ENCODE measurements at places on chromosomes 2 and 18. TPM values are rescaled to one million over a fixed set of nuclear protein-coding genes. Genes with fewer than 3 reads are reported as not detected.

DNA sequence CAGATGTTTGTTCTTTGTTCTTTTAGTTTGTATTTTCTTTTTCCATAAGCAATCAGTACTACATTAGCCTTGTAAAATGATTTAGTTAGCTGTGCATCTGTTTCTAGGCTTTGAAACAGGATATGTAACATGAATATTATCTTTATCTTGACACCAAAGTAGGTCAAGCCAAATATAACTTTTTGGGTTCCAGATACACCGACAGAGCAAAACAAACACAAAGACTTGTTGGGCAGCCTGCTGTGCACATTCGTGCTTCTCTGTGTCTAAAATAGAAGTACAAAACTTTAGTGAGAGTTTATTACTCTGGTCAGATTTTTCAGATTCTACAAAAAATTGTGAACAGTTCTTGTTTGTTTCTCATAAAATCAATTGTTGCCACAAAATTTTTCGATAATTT is 1059.3 kb upstream of the GYPC start:
- no peak for DNase-seq

DNA sequence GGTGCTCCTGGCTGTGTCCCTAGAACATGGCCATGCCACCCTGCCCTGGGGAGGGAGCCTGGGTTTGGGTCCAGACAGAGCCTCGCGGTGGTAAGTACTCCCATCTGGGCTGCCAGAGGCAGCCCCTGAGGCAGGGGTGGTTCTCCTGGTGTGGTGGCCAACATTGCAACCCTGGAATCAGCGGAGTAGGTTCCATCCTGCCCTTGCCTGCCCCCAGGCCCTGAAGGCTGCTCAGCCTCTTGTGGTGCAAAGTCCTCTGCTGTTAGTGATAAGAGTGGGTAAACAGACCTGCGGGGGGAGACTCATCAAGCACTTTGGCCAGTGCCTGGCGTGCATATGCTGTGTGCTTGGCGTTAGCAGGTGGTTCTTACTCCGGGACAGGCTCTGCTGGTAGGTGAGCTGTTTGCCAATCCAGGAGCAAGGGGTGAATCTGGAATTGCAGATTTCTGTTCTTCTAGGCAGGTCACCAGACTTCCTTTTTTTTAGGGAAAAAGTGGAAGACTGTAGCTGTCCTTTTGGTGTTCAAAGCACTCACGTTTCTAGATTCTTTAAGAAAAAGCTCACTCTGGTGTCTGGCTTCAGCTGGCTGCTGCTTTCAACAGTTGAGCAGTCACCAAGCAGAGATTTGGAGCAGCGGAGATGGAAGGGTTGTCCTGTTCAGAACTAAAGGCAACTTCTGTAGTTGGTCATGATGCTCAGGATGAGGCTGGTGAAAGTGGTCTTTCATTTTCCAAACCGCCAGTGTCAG is 3.2 kb downstream of the CNNM3 start:
- peak; percentile 89 for DNase-seq

The THSD7B gene
- 0.29 TPM for total RNA-seq

DNA sequence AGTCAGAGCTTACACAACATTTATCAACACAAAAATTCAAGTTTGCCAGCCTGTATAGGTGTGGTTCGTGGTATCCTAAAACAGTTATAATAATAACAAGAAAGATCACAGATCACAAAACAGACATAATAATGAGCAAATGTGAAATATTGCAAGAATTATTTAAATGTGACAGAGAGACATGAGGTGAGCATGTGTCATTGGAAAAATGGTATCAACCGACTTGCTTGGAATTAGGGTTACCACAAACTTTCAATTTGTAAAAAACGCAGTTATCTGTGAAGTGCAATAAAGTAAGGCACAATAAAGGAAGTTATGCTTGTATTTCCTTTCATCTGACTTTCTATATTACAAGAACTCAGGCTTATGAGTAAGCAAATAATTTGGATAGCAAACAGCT is 116.8 kb downstream of the IKZF2 start:
- no peak for DNase-seq

- DNase-seq = peak; percentile 80
Measured at GRCh38 chr2:172438741-172439508, 11.5 kb downstream of the ITGA6 start.

- no peak for DNase-seq
Measured at GRCh38 chr2:15603948-15604347, 12.3 kb downstream of the DDX1 start.

DNA sequence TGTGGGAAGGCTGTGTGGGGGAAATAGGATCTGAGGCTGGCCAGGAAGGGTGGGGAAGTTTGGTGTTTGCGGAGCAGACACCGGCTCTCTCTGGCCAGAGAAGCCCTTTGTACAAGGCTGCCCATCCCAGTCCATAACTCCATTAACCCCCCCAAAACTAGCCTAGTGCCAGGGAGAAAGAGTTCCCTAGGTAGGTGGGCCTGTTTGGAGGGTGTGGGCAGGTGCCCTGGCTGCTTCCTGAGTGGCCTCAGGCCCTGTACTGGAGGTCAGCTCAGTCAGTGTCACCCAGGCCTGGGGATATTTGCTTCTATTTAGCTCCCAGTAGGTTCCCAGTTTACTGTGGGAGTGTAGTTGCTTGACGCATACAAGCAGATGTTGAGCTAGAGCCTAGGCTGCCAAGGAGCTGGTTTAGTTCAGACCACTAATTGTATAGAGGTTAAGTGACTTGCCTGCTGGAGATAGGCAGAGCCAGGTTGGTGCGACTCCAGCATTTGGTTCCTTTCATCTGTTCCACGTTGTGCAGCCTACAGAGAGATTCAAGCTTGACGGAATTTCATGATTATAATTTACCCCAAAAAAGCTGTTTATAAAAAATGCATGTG is 2.9 kb upstream of the GREB1 start:
- DNase-seq = no peak

The LIMS4 gene
- total RNA-seq = 1.2 TPM

The PSD4 gene
- total RNA-seq = 50.6 TPM

DNA sequence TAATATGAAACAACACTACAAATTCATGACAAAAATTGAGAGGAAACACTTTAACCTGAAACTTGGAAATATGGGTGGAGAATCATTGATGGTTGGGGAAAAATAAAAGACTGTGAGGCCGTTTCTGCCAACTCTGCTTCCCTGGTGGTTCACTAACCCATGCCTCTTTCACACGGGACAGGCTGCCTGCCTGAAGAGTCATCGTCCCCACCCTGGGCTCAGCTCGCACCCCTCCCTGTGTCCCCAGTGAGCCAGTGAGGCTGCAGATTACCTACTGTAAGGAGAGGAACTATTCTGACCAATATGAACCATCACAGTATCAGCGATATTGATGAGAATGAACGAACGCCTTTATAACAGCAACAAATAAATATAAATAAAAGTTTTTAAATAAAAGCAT is 357.8 kb upstream of the CDH20 start:
- no peak for DNase-seq

- DNase-seq = peak; percentile 2
Measured at GRCh38 chr2:236943841-236944513, 141.7 kb upstream of the COPS8 start.

The REG3A gene
- total RNA-seq = 0.79 TPM

DNA sequence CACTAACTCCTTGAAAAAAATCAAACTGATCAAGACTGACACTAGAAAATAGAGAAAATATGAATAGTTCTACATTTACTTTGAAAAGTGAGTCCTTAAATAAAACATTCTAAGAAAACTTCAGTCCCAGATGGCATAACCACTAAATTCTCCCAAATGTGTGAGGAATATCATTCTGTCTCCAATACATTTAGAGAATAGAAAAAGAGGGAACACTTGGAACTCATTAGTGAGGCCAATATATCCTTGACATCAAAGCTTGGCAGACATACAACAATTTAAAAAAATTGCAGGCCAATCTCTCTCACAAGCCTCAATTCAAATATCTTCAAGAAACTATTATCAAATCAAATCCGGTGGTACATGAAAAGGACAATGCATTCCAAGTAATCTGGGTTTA is 79.3 kb upstream of the TMEM247 start:
- no peak for DNase-seq

DNA sequence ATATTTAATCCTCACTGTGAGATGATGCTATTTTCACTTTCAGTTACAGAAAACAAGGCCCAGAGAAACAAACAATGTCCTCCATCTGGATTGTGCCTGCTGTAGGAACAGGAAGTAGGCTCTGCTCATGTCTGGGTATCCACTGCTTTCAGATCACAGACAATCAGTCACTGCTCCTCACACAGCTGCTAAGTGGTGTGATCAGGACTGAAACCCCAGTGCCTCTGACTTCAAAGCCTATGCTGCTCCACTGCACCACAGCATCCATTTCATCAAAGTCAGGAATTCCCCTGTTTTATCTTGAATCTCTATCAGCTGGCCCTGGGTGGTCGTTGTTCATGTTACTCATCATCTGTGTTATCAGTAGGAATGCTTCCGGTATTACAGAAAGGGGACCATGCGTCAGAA is 303.8 kb upstream of the TRIB2 start:
- DNase-seq = no peak

GRCh38 chr2:7809640-7810039 is 872.2 kb upstream of the ID2 start:
- DNase-seq = no peak

The SLC30A3 gene
- total RNA-seq = not detected

- no peak for DNase-seq
Measured at GRCh38 chr2:68057658-68058396, 5.0 kb downstream of the C1D start.

The TBC1D8 gene
- total RNA-seq = 11.8 TPM

The BIN1 gene
- 38.5 TPM for total RNA-seq

- no peak for DNase-seq
Measured at GRCh38 chr18:50115095-50115494, 79.9 kb downstream of the MYO5B start.

GRCh38 chr2:177675350-177675821 is 282.8 kb downstream of the AGPS start:
- no peak for DNase-seq

- no peak for DNase-seq
Measured at GRCh38 chr2:86235196-86235980, 36.1 kb downstream of the MRPL35 start.

The CFAP65 gene
- total RNA-seq = 1.6 TPM

DNA sequence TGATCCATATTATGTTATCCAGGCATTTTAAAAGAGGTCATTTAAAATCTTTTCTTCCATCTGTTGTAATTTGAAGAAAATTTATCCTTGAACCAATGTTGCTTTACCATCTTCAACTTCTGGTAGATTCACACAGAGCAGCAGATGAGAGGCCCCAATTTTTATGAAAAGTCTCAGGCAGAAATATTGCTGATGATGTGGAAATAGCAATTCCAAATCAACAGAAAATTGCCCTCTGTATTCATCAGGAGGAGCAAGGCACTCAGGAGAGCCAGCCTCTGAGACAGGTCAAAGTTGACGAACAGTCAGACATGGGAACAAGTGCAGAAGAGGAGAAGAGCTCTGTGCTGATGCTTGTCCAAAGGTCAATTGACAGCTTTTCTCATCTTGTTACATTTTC is 444.9 kb downstream of the NCKAP5 start:
- DNase-seq = no peak

DNA sequence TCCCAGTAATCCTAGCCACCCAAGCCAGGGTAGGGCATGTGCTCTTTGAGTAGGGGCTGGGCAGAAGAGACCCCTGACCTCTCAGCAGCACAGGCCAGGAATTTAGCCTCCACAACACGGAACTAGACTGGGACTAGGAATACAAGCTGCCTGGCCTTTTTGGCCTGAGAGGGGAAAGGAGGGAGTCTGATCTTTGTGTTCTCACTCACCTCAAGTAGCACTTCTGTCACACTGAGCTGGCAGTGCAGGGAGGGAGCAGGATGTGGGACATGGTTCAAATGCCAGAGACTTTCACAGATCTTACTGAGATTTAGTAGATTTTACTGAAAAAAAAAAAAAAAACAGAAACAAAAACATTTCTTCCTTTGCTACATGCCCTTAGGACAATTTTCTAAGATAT is 395.2 kb downstream of the CMPK2 start:
- no peak for DNase-seq

The EML4 gene
- total RNA-seq = 103 TPM

- DNase-seq = no peak
Measured at GRCh38 chr2:38268691-38269327, 108.3 kb downstream of the ATL2 start.

The CAPN14 gene
- total RNA-seq = not detected

The CD207 gene
- not detected for total RNA-seq

- DNase-seq = no peak
Measured at GRCh38 chr2:223532712-223533111, 69.4 kb downstream of the SCG2 start.

GRCh38 chr2:231680285-231680991 is 27.9 kb upstream of the PTMA start:
- peak; percentile 81 for DNase-seq

DNA sequence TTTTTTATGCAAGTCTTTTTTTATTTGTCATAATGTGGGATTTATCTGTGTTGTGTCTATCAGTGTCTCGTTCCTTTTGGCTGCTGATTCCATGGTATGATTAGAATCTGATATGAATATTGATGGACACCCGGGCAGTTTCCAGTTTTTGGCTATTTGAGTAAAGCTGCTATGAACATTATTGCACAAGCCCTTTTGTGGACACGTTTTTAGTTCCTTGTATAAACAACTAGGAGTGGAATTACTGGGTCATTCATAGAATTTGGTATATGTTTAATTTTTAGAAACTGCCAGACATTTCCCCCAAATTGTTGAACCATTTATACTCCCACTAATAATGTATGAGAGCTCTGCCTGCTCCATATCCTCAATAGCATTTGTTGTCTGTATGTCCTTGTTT is 26.6 kb downstream of the HK2 start:
- no peak for DNase-seq

The UPP2 gene
- total RNA-seq = not detected

The NTSR2 gene
- not detected for total RNA-seq

DNA sequence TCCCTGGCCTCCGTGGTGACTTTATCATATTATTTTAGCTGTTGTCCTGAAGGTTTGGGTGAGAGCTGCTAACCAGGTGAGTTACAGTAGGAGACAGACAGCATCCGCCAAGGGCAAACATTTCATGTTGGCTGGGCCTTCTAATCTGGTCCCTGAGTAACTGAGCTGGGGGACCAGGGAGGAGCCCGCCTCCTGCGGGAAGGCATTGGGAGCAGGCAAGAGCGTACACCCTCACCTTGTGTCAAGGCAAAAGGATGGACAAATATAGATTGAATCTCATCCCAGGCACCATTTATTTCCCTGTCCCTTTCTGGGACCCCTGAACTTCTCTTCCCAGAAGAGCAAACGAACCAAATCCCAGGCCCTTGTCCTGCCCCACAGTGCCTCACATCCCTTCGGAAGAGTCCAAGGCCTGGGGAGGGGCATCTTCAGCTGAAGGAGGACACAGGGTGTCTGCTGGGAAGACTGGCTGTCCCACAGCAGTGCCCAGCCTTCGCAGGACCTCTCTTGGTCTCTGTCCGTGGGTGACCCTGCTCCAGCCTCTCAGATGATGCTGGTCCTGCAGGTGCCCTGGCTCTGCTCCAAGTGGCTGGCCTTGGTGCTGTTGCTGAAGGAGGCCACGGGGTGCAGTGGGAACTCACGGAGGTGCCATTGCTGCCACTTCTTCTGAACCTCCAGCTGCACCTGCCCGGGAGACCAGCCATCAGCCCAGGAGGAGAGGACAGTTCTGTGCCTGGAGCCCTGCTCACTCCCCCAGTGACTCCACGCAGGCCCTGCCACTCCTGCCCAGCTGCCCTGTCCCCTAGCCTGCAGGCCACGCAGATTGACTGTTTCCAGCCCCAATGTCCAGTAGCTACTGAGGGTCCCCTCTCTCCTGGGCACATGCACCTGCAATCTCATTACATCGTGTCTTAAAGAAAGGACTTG is 8.2 kb downstream of the TMEM37 start:
- DNase-seq = no peak

The SLC40A1 gene
- 183 TPM for total RNA-seq

GRCh38 chr2:108594132-108594981 is 60.1 kb downstream of the LIMS1 start:
- no peak for DNase-seq

- DNase-seq = peak; percentile 76
Measured at GRCh38 chr2:88831792-88832248, 140.3 kb downstream of the RPIA start.
